ENCODE measurements at places on chromosomes 12 and 14.

- no peak for DNase-seq
These were observed 5.4 kb upstream of the WIF1 start for GRCh38 chr12:65126482-65126881.

DNA sequence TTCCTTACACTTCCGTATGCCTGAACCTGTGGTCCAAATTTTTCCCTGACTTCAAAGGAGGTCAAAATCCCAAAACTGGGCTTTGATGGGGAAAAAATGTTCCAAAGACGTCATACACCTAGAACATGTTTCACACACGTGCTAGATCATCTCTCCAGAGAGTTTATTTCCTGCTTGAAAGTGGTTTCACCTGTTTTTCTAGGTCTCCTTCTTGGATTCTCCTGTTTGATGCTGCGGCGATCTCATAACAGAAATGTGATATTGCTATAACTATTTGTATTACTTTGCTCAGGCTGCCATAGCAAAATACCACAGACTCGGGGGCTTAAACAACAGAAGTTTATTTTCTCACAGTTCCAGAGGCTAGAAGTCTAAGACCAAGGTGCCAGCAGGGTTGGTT lies 19.7 kb upstream of the TMCC3 start:
- no peak for DNase-seq

- DNase-seq, result no peak
These were observed 18.0 kb upstream of the CTDSP2 start for GRCh38 chr12:57864442-57865083.

- DNase-seq, result no peak
These were observed 145.0 kb downstream of the RIMBP2 start for GRCh38 chr12:130571089-130571488.

All from effector memory CD4-positive, alpha-beta T cell (primary cell).